ENCODE measurements at places on chromosomes 5 and 9. TPM values are rescaled to one million over a fixed set of nuclear protein-coding genes. Genes with fewer than 3 reads are reported as not detected.

ARL14EPL gene
- 0.39 TPM for total RNA-seq

DNA sequence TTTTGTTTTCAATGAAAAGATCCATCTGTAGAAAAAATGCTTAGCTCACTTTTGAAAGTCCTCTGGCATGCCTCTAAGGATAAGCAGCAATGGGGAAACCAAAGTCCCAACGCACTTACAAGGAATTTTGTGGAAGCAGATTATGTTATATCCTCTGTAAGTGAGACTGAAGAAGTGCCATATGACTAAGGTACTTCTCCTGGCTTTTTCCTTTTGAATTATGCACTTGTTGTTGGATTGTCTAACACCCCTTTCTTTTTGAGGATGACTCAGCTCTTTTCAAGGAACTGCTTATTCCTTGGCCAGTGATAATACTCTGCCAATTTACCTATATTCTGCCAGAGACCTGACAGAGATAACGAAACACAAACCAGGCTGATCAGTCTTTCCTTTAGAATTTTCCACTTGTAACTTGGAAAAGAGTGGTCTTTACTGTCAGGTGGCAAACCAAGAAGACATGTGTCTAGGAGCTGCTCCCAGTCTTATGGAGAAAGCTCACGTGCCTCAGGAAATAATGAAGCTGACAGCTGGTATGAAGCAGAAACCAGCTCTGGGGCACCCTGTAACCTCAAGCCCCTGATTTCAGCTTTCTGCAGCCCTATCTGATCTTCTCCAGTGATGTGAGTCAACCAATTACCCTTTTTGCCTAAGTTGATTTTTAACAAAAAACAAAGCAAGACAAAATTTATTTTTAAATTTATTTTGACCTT is 290.8 kb upstream of the FBXL7 start:
- DNase-seq: no peak

DNA sequence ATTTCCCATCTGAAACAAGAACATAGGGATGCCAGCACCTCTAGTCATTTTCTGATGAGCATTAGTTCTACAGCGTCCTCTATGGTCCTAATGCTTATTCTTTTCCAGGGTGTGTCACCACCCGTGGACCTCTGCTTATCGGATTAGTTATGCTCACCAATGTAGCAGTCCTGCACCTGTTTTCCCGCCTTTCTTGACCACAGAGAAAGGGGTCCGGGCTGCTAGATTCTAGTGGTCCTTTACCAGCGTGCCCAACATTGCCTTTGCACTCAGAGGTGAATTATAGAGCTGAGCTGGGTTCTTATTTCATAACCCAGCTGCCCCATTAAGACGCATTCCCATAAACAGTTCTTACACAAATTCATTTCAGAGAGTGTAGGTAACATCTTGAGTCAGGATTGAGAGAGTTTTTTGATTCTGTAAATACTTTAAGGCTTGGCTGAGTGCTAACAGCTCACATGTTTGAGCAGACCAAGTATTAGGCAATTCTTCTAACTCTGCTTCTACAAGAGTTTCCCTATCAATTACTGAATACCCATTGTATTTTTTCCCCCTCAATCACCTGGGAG is 2205.1 kb upstream of the C9orf72 start:
- no peak for DNase-seq

LHX6 gene
- total RNA-seq: 0.14 TPM

CCDC152 gene
- total RNA-seq: 1.1 TPM

DNA sequence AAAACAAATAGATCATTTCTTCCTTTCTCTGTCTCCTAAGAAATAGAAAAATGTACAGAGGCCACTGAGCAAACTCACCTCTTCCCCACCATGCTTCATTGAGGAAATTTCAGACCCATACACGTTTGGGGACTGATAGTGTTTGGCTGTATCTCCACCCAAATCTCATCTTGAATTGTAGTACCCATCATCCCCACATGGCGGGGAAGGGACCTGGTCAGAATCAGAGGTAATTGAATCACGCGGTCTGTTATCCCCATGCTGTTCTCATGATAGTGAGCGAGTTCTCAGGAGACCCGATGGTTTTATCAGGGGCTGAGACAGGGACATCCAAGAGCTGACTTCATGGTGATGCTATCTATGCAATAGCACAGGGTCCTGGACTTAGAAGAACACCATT is 1655.8 kb downstream of the MAT2B start:
- DNase-seq: no peak

PSD2 gene
- total RNA-seq: not detected

- no peak for DNase-seq
Observed at GRCh38 chr5:176320577-176320976, 41.0 kb downstream of the KIAA1191 start.

GRCh38 chr9:112757282-112757883 is 6.8 kb downstream of the SNX30 start:
- DNase-seq: no peak

GRCh38 chr9:113993838-113994540 is 84.1 kb downstream of the AMBP start:
- peak; percentile 72 for DNase-seq

DNA sequence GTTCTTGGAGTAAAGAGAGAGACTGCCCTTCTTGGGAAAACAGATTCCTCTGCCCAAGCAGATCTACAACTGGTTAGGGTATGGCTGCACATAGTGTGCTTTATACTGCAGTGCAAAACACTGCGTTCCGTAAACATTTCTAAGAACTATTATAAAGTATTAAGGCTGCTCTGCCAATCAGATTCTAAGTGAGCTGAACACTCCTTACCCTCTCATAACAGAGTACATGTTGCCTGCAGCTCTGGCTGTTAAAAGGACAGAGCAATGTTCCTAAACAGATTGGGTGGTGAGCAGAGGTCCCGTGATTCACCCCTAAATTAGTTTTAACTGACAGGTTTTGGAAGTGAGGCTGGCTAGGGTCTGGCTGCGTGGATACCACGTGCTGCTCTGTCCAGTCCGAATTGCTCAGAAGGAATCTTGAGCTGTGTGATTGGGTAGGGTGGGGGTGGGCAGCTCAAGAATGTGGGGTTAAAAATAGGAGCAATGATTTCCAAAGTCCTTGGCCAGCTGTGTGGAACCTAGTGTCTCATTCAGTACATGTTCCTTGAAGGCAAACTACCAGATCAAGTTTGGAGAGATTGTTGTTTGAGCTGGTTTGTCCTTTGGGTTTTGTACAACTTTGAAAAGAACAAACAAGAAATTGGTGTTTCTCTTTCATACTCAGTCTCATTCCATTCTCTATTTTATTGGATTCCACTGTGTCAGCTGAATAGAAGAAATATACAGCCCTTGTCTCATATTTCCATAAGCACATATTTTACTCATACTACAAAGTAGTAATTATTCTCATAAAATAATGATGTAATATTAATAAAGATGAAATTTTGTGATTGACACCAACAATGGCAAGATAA is 497.6 kb upstream of the CD180 start:
- DNase-seq: no peak

GRCh38 chr5:113367586-113367985 is 67.2 kb downstream of the TSSK1B start:
- DNase-seq: no peak

GRCh38 chr9:132026932-132027585 is 52.6 kb downstream of the MED27 start:
- DNase-seq: no peak

DNA sequence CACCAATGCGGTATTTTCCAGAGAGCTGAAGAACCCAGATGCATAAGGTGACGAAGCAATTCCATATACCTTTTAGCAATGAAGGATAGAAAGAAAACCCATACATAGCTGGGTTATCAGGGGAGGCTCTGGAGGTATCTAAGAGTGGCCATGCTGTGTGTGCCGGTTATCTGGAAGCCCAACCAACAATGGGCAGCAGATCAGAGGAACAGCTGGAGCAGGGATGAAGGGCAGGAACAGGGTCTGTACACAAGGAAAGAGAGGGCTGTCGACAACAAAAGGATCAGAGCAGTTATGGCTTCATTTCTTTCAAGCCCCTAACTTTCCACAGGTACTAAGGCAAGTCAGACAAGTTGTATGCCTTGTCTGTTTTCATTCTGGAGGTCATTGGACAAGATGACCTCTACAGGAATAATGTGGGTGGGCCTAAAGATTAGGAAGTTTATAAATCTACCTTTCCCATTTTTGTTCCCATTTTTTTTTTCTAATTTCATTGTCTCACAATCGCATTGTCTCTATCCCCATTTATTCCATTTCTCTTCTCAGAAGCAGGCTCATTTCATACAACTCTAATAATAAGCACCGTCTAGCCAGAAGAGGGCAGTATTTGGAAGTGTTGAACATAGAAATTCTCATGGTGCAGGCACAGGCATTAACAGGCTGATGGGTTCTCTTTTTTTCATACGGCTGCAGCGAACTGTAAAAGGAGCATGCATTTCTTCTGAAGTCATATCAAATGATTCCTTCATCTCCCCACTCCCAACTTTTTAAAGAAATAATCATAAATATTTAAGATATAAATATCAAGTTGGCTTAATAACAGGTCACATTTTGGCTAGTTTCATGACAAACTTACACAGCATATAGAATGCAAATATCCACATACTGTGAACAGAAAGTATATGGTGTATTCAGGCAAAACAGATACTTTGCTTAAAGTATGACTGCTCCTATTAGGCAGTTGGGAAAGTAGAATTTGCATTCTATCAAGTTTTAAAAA is 63.5 kb downstream of the ZNF474 start:
- DNase-seq: peak; percentile 10

NEURL1B gene
- 0.46 TPM for total RNA-seq

PLPPR1 gene
- 0.25 TPM for total RNA-seq

GRCh38 chr5:34831303-34831702 is 7.7 kb upstream of the TTC23L start:
- no peak for DNase-seq

- DNase-seq: no peak
Observed at GRCh38 chr5:178165581-178165980, 11.9 kb upstream of the NHP2 start.

SMIM33 gene
- not detected for total RNA-seq

- DNase-seq: no peak
Observed at GRCh38 chr9:34555936-34556525, 33.2 kb upstream of the ENHO start.

TEK gene
- total RNA-seq: 100 TPM

GRCh38 chr5:149333711-149334443 is 11.4 kb upstream of the GRPEL2 start:
- peak; percentile 55 for DNase-seq

GRCh38 chr9:19551124-19551929 is 142.5 kb downstream of the ACER2 start:
- no peak for DNase-seq

- no peak for DNase-seq
Observed at GRCh38 chr5:125722550-125722949, 700.7 kb upstream of the GRAMD2B start.

GRCh38 chr5:65070026-65070425 is 301.3 kb downstream of the CWC27 start:
- DNase-seq: no peak

SERF1A gene
- total RNA-seq: 1.8 TPM

GRCh38 chr9:34556949-34557348 is 32.6 kb downstream of the CNTFR start:
- DNase-seq: no peak

SLC6A19 gene
- not detected for total RNA-seq

ESM1 gene
- 764 TPM for total RNA-seq

GRCh38 chr9:130336027-130336610 is 70.6 kb downstream of the HMCN2 start:
- DNase-seq: no peak

GRCh38 chr5:126763371-126763770 is 13.6 kb upstream of the LMNB1 start:
- DNase-seq: no peak

DNA sequence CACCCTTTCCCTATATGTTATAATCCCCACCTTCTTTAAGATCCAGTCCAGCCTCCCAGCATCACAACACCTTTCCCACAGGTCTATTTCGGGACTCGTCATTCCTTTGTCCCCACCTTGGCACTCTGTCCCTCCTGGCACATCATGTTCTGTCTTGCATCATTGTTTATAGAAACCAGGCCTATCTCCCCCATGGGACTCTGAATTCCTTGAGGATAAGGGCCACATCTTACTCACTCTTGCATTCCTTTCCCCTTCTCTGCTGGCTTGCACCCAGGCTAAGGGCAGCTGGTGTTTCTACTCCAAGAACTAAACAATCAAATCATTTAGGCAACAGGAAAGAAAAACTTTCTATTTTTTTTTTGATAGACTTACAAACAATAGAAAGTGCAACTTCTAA is 205.7 kb downstream of the AGTPBP1 start:
- DNase-seq: peak; percentile 44

GRCh38 chr5:136802383-136802782 is 437.0 kb upstream of the TRPC7 start:
- DNase-seq: peak; percentile 3

DNA sequence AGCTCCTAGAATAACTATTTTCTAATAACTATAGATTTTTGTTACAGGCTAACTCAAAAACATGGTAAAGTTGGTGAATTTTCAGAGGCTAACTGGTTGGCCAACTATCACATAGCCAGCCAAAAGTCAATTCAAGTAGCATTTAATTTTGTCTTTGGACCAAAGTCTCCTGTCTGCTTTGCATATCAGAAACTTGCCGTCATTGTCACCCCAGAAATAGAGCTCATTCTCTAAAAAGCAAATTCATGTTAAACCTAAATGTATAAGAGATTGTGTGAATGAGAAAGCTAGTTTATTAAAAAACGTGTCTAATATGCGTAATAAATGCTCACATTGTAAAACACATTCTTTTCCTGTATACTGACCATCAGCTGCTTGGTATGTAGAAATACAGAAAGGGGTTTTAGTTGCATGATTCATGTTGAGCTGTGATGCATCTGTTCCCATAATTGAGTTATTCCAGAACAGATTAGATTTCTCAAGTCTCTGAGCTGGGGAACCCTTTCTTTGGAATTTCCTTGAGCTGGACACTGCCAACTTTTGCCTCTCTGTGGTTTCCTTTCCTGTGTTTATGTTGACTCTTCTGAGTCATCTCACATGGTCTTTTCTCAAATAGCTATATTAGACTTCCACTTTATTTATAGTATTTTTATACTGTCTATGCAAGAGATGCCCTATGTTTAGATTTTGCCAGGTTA is 7.3 kb downstream of the SRFBP1 start:
- DNase-seq: peak; percentile 96

DNA sequence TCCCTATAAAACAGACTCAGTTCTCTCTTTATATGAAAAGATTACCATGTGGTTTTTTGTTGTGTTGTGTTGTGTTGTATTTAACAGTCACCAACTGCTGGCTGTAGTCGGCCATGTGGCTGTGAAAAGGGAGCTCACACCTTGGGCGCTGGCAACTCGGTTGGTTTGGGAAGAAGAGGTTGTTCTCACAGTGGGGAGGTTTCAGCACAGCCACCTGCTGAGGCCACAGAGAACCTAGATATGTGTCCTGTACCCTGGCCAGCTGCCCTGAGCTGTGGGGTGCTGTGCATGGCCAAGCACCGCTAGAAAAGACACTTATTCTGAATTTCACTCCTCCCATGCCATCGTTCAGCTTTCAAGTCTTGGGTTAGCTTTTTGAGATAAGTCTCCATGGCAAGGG is 58.8 kb downstream of the SYK start:
- DNase-seq: no peak

DNA sequence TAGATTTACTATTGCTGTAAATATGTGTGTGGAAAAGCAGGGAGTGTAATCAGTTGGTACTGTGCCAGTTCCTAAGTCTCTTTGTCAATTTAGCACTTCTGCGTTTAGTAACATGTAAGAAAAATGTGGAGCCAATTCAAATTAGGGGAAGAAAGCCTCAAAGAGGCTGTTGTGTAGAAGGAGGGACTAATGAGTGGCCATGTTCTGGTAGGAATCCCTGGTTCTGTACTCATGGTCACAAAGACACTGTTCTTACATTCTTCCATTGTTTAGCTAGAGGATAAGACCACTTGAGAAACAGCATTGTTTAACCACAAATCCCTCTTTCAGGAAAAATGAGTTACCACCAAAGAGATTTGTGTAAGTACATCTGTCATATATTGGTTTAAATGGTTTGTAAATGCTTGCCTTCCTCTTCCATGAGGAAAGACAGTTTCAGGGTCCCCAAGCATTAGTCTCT is 14.9 kb downstream of the ARHGEF28 start:
- peak; percentile 59 for DNase-seq

Data from pulmonary artery endothelial cell (primary cell).